NCI-H2029 (cell line): ENCODE measurements at places on chromosomes 16 and 17.

DNA sequence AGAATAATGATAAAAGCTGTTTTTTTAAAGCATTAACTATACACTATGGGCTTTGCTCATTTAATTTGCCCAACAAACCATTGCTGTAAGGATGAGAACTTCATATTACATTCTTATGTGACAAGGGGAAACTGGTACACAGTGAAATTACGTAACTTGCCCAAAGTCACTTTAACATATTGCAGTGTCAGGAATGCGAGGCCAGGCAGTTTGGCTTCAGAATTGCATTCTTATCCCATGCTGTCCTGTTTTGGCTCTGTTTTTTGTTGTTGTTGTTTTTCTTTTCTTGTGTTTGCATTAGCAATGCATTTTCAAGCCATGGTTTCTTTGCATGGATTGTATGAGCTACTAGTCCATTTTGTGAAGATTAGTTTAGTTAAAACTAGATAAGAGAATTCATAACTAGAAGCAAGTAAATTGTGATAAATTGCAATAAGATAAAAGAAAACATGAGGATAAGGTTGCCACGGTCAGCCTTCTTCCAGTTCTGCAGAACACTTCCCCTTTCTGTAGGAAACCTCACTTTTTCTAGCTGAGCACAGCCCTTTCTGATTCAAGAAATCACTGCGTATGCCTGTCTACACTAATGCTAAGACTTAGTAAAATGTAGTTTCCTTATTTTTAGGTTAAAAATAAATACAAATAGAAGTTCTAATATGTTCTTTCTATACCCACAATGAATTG is 221.3 kb upstream of the KCNJ16 start:
- DNase-seq = no peak

- DNase-seq = no peak
Observed at GRCh38 chr17:76734080-76734840, 2.9 kb downstream of the SRSF2 start.

- DNase-seq = no peak
Observed at GRCh38 chr16:88613911-88614817, 24.2 kb upstream of the IL17C start.

DNA sequence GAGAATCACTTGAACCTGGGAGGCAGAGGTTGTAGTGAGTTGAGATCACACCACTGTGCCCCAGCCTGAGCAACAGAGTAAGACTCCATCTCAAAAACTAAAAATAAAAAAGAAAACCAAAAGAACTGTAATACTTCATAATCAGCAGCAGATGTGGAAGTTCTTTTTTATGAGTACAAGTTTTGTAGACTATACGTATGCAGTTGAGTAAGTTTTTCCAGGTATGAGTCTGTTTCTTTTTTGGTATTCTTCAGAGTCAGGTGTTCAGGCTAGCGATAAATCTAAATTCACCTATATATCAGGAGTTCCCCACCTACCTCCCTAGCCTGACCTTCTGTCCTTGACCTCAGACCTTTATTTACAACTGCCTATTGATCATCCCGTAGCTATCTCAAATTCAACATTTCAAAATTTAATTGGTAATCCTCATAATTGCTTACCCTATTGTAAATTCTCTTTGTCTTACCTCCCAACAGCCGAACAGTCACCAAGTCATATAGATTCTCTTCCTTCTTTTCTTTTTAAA is 10.7 kb downstream of the DCTN5 start:
- no peak for DNase-seq

- DNase-seq = no peak
Observed at GRCh38 chr17:33832262-33832661, 422.8 kb upstream of the CCL2 start.

DNA sequence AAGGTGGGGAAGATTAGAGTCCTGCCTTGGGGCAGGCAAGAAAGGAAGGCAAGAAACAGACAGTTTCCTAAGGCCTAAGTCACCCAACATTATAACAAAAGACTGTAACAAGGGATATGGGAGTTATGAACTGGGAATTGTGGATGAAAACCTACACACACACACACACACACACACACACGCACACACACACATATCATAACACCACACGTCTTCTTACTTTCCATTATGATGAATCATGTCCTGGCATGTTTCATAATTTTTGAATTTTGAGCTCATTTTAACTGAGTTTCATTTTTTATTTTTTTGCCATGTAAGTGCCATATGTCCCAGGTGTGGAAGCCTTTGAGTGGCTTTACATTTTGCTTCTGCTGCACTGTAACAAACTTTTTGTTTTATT is 29.9 kb downstream of the HS3ST2 start:
- no peak for DNase-seq
